Foreskin keratinocyte (primary cell): ENCODE measurements at places on chromosomes 12 and 14.
A peak's percentile ranks its signal among the peaks of the same experiment; 100 is the strongest.

GRCh38 chr12:6372403-6373003, 2.9 kb downstream of the SCNN1A start:
- peak; percentile 90 for DNase-seq

DNA sequence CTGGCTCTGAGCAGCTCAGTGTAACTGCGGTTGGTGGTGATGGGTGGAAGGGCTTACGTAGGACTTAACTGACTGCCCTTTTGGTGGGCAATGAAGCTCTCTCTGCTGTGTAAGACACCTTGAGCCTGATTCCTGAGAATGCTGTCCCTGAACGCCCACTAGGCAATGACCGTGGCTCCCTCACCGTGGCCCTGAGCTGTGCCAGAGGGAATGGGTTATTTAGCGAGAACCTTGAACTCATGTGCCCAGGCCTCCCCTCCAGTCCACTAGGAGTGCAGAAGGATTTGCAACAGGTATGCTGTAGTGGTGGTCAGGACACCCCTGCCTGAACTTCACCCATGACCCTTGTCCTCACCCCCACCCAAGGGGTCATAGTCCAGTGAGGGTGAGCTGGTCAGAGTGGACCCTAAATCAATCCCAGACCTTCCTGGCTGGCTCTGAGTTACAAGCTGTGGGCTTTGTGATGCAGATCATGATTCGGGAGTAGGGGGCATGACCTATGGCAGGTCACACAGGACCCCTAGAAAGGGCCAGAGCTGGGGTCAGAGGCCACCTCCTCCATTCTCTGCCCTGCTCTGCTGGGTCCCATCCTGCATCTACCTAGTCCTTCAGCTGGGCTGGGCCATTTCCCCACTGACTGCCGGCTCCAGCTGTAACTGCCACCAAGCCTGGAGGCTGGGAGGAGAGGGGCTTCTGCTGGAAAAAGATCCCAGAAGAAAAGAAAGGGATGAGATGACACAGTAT, 14.5 kb upstream of the ANKRD33 start:
- DNase-seq: no peak

DNA sequence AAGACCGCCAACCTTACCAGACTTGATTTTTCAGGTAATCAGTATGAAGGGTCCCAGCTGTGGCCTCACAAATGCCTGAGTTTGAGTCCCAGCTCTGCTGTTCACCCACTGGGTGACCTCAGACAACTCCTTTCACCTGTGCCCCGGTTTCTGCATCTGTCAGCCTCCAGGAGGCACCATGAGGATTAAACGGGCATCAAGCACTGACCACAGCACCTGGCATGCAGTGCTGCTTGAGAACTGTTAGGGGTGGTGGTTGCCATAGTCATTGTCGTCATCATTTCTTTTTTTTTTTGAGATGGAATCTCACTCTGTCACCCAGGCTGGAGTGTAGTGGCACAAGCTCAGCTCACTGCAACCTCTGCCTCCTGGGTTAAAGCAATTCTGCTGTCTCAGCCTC, 57.9 kb downstream of the PHETA1 start:
- DNase-seq: no peak

DNA sequence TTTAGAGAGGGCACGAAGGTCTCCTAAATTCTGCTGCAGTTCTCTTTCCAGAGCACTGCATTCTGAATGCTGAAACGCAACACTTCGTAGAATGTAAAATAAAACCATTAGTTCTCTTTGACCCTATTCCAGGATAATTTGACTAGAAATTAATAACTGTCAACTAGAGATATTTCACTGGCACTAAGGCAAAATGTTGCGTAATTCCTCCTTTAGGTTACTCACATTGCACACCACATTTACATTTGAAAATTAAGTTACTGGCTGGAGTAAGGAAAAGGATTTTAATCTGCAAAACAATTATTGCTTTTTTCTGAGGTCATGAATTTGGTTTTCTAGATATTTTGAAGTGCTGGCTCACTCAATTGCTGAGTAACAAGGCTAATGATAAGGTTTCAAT, 58.0 kb upstream of the TRHDE start:
- no peak for DNase-seq

- no peak for DNase-seq
These were observed 7.4 kb downstream of the CDKN1B start for GRCh38 chr12:12724421-12725085.

DNA sequence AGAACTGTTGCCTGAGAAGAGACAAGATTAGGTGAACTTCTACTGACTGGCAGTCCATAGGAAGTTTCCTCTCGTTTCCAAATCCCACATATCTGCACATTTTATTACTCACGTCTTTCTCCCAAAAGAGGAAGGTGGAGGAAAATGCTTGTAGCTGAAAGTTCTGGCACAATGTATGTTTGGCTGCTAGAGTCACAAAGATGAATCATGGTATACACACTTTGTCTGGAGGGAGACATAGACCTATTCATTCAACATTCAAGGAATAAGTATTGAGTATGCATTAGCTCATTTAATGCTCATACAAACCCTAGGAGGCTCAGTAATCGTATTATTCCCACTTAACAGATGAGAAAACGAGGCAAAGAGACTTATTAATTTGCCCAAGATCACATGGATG, 291.8 kb downstream of the FOXN3 start:
- DNase-seq: no peak

DNA sequence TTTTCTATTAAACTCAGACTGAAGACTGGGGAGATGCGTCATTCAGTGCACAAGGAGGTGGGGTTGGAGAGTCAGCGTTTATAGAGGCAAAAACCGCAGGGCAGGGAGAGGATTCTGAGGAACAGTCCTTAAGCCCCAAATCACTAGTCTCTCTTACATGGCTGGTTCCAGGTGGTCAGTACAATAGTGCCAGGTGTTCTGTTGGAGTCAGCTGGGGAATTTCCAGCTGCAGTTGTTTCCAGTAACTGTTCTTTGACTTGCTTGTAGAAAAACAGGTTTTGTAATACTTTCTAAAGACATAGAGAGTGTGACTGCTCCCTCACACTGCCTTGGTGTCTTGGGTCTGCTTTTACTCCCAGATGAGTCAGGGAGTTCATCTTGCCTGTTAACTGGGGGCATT, 192.2 kb downstream of the TMTC3 start:
- DNase-seq: peak; percentile 99

DNA sequence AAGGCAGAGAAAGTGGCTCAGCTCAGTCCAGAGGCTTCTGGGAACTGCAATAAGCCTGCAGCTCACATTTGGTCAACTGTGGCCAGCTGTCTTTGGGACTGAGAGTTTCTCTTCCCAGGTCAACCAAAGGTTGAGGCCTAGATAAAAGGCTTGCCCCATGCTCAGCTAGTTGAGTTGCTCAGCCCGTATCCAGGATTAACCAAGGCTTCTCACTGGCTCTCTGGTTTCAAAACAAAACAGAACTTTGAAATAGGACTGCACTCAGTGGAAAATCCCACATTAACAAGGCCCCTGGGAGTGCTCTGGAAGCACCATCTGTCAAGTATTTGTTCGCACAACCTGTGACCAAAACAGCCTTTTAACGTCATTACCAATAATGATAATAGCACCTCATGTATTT, 40.3 kb upstream of the NUAK1 start:
- no peak for DNase-seq

DNA sequence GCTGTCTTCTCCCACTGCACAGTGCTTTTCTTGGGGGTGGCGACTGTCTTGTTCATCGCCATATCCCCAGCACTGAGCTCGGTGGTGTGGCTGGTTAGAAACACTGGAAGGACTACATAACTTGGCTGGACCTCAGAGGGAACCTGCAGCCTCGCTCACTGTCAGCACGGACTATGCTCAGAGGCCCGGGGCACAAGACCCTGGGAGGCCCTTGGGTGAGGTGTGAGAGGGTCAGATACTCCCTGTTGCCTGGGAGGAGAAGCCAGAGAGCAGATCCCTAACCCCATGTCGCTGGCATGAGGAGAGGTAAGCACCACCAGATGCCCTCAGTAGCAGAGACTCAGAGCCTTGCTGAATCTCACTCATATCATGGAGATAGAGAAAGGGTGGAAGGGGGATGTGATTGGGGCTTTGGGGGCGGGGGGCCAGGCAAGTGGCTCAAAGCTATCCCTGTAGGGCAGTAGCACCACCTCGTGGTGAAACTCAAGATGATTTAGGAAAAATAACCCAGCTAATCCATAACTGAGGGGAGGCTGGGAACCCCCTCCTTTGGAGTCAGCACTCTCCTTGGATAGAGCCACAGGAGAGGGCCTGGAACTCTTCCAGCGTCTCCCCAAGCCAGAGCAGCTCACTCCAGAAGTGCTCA, 18.7 kb upstream of the HDAC7 start:
- DNase-seq: no peak

GRCh38 chr12:86229772-86230171, 26.4 kb downstream of the MGAT4C start:
- no peak for DNase-seq

DNA sequence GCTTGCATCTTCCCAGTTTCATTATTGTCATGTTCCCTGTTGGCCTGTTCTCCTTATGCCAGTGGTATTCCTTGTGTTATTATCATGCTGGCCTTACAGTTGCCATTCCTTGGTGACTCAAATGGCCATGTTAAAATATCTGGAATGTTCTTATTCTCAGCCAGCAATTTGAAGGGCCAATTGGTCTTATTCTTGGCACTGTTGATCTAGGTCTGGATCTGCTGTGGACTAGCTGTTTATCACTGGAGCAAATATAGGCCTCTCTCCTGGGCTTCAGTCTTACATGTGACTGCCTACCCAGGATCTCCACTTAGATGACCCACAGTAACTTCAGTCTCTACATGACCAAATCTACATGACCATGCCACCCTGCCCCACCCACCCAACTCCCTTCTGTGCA, 5.4 kb downstream of the CIPC start:
- DNase-seq: no peak

GRCh38 chr12:130058926-130059472, 103.3 kb upstream of the FZD10 start:
- DNase-seq: no peak

GRCh38 chr12:3634348-3634747, 118.6 kb downstream of the CRACR2A start:
- no peak for DNase-seq

- no peak for DNase-seq
These were observed 1.0 kb downstream of the SLC6A12 start for GRCh38 chr12:212715-213526.

- DNase-seq: no peak
These were observed 2.4 kb upstream of the NKX2-1 start for GRCh38 chr14:36522347-36522971.

DNA sequence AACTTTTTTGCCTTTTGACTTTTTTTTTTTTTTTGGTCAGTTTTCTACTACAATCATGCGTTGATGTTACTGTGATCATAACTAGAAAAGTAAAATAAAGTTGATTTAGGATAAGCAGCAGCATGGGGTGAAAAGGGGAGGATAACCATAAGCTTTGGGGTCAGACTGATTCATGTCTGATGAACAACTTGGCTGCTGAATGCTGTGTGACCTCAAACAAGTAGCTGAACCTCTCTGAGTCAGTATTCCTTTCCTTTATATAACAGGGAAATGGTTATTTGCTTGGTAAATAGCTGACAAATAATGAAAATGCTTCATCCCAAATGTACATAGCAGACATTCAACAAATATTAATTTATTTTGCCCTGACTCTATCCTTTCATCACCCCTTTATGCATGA, 413.0 kb downstream of the VRK1 start:
- DNase-seq: no peak

DNA sequence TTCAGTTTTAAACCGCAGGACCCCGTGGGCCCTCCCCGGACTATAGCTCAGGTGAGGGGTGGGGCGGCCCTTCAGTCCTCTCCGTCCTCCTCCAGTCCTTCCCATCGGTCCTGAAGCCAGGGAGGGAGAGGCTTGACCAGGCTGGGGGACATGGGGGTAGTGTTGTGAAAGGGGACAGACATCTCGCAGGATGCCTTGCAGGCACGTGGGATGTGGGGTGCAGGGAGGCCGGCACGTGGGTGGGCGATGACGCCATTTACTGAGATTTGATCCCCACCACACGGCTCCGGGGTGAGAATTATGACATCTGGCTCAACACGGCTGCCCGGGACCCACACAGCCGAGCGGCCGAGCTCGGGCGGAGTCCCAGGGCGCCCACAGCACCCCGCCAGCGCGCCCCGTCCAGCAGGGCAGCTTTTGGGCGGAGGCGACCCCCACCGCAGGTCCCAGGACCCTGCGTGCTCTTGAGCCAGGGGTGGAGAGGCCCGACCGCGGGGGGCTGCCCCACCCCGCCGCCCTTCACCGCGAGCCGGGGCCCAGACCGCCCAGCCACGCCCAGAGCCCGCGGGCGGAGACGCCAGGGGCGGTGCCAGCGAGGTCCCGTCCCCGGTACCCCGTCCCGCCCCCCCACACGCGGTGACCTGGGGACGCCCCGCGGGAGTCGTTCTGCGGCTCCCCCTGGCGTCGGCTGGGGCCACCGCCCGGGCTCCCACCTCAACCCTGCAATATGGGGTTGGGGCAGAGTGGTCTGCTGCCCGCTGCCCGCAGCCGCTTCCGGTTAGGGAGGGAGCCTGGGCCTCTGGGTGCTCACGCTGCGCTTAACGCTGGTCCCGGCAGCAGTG, 3.3 kb upstream of the EXOC3L4 start:
- DNase-seq: no peak

DNA sequence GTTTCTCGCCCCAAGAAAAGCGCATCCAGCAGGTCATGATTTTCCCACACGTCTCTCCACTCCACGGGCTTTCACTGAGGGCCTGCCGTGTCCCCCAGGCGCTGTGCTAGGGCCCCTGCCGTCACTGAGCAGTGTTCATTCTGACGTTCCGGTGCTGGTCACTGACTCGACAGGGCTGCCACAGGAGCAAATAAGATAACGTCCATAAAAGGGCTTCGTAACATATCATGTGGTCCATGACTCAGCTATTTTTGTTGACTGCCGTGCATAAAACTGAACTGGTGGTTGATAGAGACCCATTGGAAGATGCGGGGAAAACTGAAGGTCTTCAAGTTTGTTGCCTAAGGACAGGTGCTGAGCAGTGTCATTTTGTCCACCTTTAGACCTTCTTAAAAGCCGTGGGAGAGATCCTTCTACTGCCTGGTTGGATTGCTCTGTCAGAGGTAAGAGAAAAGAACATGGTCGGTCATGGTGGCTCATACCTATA, 46.3 kb downstream of the ADGRD1 start:
- no peak for DNase-seq

- no peak for DNase-seq
These were observed 43.6 kb downstream of the LGMN start for GRCh38 chr14:92704821-92705220.

DNA sequence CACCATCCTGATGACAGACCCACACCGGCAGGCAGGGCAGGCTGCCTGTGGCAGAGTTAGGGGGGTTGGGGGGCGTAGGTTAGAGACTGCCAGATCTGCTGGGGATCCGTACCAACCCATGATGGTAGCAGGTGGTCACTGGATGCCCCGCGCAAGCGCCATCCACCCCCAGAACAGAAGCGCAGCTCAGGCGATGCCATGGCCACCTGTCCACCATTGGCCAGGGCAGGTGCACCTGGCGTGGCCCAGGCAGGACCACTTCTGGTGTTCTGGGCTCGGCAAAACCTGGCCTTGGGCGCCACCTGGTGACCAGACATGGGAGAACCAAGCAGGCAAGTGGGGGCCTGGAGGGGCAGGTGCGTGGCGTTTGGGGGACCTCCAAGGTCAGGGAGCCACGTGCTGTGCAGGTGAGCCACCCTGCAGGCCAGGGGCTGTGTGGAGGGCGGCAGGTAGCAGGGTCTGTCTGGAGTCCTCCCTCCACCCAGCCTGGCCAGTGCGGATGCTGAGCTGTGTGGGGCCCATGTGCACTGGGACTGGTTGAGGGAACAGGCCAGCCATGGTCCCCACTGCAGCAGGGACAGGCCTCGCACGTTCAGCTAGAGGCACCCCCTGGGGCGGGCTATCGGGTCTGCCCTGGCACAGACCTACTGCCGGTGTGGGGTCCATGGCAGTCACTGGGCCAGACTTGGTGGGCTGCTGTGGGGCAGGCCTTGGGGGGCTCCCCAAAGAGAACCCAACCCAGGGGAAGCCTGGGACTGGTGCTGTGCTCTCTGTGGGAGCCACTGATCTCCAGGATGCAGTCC, 15.6 kb downstream of the BAG5 start:
- DNase-seq: no peak
